ENCODE measurements at places on chromosomes 13 and 19. TPM values are rescaled to one million over a fixed set of nuclear protein-coding genes. Genes with fewer than 3 reads are reported as not detected.
A peak's percentile ranks its signal among the peaks of the same experiment; 100 is the strongest.

DNA sequence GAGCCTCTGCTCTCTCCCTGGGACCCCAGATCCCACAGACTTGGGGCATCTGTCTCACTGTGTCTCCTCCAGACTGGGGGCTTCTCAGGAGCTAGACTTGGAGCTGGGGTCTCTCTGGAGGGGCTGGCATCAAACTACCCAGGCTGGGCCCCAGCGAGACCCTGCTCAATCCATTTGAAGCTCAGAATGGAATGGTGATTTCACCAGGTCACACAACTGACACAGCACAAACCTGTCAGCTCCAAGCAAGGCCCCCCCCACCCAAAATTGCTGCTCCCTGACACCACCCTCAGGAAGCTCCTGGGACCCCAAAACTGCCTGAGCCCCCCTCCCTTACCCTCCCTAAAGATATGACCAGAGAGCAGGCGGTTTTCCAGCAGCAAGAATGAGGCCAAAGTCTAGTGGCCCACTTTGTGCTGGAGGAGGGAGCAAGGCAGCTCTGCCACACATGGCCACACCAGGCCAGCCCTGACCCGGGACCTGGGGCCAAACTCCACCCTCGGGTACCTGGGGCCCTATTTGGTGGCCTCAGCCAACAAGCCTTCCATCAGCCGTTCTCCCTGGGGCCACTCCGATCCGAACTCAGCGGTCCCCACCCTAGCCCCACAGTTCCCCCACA is 2.4 kb downstream of the NR2F6 start:
- DNase-seq = peak; percentile 56

Gene KIR2DL1
- not detected for total RNA-seq

- peak; percentile 84 for DNase-seq
Observed at GRCh38 chr19:57103573-57104277, 16.1 kb upstream of the USP29 start.

Gene NKPD1
- total RNA-seq = not detected

GRCh38 chr13:95201814-95202651 is 99.2 kb downstream of the ABCC4 start:
- DNase-seq = no peak

Gene PNMA8B
- total RNA-seq = 3.7 TPM

- DNase-seq = no peak
Observed at GRCh38 chr19:7740682-7741054, 6.7 kb downstream of the CD209 start.

Gene ZNF490
- total RNA-seq = 4.9 TPM

- DNase-seq = no peak
Observed at GRCh38 chr13:49649244-49649962, 21.1 kb downstream of the ARL11 start.
